Stimulated activated CD8-positive, alpha-beta memory T cell treated with anti-CD3 and anti-CD28 coated beads, Interleukin-2, amount 100 ng/mL, for 1 hour (primary cell): ENCODE measurements at places on chromosomes 1 and 21.
A peak's percentile ranks its signal among the peaks of the same experiment; 100 is the strongest.

GRCh38 chr1:209307846-209308245, 275.7 kb upstream of the CAMK1G start:
- no peak for DNase-seq

DNA sequence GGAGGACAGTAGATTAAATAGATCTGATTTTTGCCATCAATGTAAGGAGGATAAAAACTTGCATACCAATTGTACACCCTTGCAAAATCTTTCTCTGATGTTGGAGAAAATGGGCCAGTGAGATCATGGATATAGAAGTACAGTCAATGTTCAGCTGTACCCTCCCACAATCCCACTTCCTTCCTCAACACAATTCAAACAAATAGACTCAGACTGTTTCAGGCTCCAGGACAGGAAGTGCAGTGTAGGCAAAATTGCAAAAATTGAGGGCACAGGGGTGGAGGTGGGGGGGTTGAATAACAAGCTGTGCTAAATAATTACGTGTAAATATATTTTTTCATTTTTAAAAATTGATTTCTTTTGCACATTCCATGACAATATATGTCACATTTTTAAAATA, 3.9 kb upstream of the IFI44 start:
- DNase-seq = no peak

- no peak for DNase-seq
Observed at GRCh38 chr1:206921772-206922265, at the start of gene FCMR. Gene FCMR, minus strand, starts transcription at chr1:206921941. Its CDS starts 87 bp downstream, at chr1:206921854.

DNA sequence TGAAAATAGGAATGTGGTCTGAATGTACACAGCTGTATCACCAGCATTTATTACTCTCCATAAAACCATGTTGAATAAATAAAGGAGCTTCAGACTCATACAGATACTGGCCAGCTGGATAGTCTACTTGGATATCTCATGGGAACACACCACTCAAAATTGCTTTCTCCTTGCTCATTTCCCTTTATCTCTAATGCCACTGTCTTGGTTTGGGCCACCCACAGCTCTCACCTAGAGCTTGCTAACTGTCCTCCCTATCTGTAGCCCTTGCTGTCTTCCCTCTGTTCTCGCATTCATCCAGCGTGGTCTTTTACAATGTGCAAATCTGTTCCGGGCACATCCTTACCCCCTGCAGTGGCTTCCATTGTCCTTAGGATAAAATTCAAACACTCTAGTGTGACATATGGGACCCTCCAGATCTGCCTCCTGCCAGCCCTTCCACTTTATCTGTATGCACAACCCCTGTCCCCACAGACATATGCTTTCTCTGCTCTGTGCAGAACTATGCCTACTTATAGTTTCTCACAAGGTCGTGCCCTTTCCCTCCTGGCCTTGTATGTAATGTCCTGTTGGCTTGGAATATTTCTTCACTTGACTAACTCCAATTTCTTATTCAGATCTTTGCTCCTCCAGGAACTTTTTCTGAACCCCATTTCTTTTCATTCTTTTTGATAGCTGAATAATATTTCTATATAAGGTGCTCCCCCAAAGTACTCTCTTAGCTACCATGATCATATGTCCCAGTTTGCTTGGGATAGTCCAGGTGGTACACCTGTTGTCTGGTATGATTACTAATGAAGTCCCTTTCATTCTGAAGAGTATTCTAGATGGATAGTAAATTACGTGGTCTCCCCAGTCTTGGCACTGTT, 2.9 kb downstream of the FLVCR1 start:
- no peak for DNase-seq

- DNase-seq = no peak
Observed at GRCh38 chr1:31848381-31848897, 32.6 kb upstream of the SPOCD1 start.

DNA sequence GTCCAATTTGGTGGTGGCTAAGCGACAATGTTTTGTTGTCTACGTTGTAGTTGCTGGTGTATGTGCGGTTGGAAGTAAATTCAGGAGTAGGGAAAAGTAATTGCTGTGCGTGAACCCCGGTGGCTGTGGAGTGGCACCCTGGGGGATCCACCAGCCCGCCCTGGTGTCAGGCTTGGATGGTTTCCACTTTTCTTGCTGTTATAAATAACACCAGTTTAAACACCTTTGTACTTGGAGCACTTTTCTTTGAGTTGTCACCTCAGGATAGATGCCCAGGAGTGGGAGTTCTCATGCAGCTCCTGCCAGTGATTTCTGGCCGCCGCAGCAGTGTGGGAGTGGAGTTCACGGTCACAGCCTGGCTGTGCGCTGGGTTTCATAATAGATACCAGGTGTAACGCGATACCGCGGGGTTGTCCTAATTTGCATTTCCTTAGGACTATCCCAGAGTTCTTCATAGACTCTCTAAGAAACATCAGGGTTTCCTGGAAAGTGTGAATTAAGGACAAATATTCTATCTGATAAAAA, 12.8 kb upstream of the TMEM200B start:
- no peak for DNase-seq

DNA sequence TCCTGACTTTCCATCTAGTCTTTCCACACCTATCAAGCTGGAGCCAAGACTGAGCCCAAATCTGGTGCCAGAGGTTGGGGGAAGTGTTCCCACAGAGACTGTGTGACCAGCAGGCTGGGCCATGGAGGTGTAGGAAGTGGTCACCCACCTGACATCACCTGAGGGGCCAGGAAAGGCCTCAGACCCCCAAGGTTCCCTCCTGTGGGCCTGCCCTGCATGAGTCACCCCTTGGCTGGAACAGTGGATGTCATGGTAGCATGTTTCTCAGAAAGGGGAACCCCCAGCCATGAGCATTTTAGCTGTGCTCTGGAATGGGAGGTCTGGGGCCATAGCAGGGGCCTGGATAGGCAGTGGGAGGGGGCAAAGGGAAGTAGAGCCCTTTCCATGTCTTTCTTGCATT, 5.7 kb upstream of the TNFRSF8 start:
- DNase-seq = no peak

- DNase-seq = no peak
Observed at GRCh38 chr1:167879508-167879907, 34.4 kb downstream of the ADCY10 start.

DNA sequence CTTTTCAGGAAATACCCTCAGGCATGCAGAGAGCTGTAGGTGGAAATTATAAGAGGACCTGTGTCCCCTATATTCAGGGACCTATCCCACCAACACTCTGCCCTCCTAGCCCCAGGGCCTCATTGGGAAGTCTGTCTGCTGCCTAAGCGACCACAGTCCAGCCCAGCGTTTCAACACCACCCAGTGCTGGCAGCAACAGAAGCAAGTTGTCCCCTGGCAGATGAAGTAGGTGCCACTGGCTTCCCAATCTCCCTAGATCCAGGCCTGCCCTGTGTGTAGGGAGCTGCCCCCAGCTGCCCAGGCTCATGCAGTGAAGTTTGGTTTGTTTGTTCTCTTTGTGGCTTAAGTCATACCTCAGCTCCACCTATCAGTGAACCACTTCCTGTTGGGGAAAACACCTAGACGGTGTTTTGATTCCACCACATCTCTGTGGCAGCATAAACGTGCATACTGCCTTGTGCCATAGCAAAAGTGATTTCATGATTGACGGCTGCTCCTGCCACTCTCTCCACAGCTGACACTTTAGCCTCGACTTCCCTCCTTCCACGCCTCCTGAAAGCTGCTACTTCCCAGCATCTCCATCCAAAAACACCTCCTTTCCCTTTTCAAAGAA, 8.1 kb upstream of the LEFTY1 start:
- peak; percentile 39 for DNase-seq

DNA sequence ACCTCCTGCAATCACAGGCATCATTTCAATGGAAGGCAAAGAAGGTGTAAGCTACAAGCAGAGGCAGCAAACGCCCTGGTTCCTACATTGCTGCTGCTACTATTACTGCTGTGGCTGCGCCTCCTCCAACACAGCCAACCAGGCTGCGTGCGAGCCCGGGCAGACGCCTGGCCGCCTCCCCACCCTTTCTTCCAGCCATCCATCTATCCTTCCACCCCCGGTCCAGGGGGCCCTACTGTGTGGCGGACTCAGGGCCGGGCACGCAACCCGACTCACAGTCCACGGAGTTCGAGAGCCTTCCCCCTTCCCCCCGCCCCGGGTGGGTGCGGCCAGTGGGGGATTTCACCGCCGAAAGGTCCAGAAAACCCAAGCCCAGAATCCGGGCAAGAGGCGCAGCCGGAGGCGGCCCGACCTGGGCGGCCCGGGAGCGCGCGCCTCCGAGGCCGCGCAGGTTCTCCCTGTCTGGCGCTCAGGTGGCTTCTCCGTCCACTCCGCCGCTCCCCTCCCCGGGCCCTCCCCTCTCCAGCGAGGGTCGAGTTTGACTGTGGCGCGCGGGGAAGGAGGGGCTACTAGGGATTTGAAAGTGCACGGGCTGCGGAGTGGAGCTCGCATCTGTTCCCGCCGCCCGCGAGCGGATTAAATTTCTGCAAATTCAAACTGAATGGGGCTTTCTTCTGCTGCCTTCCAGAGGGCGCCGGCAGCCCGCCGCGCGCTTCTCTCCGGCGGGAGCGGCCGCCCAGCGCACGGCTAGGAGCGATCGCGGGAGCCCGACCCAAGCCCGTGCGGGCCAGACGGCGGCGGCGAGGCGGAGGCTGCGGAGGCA, at the start of gene HUNK:
HUNK (plus strand) TSS at position 569 of the 823 bp plus-strand sequence. CDS start 655 bp downstream, outside the sequence.
- DNase-seq = no peak
